ENCODE measurements at places on chromosomes 1 and 21.

- no peak for DNase-seq
Measured at GRCh38 chr1:241640867-241641622, 876 bp upstream of the CHML start.

DNA sequence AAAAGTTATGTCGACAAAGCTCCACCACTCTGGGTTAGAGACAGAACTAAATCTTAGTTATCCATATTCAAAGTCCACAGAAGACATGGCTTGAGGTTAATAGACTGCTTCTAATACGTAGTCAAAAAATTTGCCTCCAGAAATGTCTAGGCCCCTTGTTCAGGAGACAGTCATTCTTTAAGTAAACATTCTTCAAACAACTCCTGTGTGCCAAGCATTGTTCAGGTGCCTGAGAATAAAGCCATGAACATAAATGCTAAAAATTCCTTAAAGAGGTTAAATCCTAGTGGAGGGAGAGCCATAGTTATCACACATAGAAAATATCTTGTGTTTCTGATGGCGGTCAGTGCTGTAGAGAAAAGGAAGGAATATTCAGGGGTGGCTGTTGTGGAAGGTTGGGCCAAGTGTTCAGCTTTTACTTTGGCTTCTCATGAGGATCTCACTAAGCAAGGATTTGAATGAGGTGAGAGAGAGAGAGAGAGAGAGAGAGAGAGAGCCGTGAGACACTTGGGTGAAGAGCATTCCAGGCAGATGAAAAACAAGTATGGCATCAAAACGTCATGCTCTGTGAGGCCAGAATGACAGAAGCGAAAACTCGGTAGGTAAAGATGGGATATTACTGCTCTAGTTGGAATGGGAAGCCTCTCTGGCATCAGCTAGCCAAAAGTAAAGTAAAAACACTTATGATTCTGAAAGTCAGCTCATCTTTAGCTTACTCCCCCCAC is 187.1 kb downstream of the GREM2 start:
- peak; percentile 7 for DNase-seq

DNA sequence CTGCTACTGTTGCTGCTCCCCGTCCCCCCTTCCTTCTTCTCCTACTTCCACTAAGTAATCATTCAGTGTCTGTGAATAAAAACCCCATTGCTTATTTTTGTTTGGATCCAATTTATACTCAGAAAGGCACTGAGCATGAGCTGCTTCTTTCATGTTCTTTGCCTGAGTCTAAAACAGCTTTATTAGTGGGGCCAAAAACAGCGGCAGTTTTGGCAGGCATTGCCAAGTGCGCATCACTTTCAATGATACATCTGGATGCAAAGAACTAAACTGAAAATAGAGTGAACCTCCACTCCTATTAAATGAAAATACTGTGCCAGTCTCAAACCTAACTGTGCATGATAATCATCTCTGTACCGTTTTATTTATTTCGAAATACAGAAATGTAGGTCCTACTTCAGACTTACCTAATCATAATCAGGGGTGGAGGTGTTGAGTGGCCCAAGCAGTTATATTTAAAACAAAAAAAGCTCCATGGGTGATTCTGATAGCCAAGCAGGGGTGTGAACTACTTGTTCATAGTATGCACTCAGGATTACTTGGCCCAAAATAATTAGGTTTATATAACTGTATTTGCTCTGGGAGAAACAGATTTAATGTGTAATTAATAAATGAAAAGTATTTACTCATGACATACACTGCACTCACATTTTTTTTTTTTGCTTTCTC is 48.4 kb downstream of the NEK7 start:
- DNase-seq, result no peak

DNA sequence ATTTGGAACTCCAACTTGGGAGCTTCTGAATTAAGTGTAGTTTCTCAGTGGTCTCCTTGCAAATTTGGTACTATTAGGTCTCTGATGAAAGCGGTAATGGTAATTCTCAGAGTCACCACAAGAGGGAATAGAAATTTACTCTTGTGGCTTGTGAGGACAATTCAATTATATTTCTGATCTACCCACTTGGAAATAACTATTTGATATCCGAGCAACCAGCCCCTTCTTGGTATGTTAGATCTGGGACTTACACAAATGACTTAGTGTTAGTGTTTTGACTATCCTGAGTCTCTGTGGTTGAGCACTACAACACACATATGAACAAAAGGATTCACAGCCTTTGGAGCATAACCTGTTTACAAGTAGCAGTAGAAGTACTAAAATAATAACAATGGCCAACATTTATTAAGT is 68.1 kb downstream of the RPS6KA1 start:
- DNase-seq, result no peak

- no peak for DNase-seq
Measured at GRCh38 chr1:8371372-8371991, 53.6 kb downstream of the SLC45A1 start.

- peak; percentile 41 for DNase-seq
Measured at GRCh38 chr1:169572187-169572586, 14.1 kb downstream of the F5 start.

DNA sequence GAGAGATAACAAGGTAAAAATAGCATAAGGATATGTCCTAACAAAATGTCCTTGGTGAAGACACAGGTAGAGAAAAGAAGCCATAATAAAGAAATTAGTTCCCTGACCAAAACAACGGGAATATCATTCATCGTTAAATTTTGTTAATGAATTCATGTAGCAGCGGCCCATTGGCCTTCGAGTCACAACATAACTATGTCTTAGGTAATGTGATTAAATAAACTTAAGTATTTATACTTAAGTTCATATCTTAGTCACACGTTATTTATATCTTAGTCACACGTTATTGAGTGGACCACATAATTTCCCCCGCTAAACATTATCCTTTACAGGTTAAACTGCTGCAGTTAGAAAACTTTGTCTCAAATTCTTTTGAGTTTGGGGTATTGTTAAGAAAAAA is 1.2 kb downstream of the NEXN start:
- DNase-seq, result peak; percentile 54

DNA sequence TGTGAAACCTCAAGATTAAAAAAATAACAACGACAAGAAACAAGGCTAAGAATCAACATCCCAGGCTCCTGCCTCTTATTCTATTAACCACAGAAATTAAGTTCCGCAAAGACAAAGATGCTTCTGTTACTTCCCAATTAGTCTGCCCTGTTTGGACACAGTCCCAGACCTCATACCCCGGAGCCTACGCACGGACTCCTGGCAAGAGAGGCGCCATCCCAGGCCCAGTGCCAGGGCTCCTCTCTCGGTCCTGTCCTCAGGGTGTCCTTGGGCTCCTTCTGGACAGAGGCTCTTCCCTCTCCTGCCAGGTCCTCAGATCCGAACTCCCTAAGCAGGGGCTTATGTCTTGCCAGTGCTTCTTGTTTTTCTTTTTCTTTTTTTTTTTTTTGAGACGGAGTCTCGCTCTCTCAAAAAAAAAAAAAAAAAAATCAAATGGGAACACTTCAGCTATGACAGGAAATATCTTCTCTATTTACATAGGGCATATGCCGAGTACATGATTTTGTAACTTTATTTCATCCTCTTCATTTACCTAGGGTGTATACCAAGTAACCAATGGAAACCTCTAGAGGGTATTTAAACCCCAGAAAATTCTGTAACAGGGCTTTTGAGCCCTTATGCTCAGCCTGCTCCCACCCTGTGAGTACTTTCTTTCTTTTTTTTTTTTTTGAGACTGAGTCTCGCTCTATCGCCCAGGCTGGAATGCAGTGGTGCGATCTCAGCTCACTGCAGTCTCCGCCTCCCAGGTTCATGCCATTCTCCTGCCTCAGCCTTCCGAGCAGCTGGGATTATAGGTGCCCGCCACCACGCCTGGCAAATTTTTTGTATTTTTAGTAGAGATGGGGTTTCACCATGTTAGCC is 11.7 kb upstream of the ENO1 start:
- no peak for DNase-seq

DNA sequence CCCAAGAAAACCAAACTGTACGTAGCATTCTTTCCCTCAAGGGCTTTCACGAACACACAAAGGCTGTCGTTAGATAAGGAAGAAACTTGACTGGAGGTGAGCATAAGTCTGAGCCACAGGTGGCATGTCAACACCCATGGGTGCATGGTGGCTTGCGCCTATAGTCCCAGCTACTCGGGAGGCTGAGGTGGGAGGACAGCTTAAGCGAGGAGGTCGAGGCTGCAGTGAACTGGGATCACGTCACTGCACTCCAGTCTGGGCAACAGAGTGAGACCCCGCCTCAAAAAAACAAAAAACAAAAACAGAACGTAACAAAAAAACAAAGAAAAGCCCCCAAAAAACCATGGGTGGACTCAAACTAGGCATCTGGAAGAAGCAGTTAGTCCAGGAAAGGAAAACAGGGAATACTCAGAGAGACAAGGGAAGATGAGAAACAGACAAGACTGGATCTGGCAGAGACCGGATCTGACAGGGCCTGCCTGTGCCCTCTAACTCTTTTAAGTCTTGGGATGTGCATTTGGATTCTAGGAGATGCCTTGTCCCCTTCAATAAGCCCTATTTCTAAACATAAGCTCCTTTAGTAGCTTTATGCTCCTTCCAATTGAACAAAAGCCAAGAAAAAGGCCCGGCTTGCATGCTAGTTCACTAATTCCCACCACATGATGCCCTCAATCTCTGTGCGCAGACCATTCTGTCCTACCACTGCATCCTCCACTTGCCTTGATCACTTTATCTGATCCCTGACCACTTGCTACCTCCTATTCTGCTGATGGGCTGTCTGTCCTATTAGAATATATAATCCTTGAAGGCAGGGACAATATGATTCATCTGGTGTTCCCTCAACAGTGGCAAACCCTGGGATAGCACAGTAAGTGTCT is 73.8 kb downstream of the APP start:
- DNase-seq, result no peak

DNA sequence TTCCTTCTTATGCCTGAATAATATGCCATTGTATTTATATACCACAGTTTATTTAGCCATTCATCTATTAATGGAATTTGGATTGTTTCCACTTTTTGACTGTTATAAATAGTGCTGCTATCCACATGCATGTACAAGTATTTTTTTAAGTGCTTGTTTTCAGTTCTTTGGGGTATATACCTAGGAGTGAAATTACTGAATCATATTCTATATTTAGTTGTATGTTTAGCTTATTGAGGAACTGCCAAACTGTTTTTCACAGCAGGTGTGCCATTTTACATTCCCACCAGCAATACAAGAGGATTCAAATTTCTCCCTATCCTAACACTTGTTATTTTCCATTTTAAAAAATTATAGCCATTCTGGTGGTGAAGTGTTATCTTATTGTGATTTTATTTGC is 7.6 kb upstream of the HJV start:
- DNase-seq, result no peak

DNA sequence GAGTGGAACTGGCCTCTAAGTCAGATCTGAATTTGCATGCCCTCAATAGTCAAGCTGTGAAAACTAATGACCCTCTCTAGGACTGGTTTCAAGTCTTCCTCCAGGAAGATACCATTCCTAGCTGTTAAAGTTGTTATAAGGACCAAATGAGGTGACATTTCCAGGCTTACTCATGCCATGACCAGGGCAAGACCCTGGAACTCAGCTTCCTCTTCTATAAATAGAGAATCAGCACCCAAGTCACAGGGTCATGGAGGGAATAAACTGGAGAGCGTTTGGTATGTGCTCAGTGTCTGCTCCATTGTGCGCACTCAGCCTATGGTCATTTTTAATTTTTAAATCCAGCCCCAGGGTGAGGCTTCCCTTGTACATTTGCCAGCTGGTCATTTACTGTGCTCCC is 2.5 kb downstream of the S100A9 start:
- no peak for DNase-seq

GRCh38 chr21:25944672-25945213 is 210.0 kb downstream of the GABPA start:
- no peak for DNase-seq

DNA sequence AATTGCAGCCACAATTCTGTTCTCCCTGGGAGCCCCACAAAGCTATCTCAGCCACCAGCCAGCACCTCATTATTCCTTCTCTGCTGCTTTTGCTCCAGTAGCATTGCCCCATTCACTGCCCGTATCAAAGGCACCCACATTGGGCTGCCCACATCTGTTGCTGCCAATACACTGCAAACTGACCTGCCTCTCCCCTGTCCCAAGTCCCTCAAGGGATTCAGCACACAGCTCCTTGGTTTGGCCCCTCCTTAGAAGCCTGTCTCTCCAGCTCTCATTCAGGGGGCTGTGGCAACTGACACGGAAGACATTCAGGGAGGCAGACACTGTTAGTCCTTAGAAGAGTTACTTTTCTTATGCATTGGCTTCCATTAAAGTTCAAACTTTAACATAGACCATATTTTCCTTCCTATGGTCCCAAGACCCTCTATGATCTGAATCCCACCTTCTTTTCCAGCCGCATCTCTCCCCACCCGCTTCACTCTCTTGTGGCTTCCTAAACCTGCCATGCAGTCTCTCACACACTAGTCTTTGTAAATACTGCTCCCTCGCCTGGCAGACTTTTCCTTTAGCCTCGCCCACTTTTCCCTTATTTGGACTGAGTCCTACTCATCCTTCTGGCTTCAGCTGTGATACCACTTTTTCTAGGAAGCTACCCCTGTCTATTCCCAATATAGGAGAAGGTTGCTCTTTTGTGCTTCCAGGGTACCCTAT is 19.3 kb upstream of the KLHDC8A start:
- DNase-seq, result peak; percentile 16

- no peak for DNase-seq
Measured at GRCh38 chr1:38129971-38130370, 83.4 kb upstream of the POU3F1 start.

DNA sequence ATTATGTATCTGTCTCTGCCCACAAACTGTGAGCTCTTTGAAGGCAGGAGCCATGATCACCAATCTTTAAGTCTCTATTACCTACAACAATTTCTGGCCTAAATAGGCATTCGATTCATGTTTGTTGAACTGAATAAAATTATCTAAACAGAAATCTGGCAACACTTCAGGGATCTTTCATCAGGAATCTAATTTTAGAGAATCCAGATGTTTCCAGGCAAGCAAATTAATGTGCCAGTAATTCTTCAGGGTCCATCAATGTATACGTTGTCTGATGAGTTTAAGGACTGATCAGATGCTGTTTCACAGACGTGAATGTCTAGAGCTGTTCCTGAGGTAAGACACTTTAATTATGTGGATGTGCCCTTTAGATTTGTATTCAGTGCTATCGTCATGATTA is 524.4 kb downstream of the PTPRC start:
- no peak for DNase-seq

- DNase-seq, result no peak
Measured at GRCh38 chr1:84719543-84720217, 29.4 kb upstream of the SSX2IP start.

DNA sequence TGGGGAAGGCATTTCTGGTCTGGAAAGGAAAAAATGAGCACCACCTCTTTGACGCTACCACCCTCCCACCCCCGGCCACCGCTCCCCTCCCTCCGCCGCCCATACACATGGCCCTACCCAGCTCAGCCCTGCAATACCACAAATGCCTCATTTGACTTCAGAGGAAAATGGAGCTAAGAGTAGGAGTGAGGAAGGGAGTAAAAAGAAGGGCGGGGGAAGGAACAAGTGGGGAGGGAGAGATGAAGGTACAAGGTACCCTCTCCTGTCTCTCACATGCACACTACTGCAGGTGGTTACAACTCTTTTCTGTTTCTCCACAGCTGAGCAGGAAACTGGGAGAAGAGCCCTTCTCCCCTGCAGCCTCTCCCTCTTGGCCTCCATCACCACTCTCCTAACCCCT is 7.1 kb downstream of the SYT2 start:
- DNase-seq, result no peak

- DNase-seq, result no peak
Measured at GRCh38 chr1:39822146-39822545, 33.5 kb upstream of the BMP8B start.
